ENCODE measurements at places on chromosomes 2 and 18.

- no peak for DNase-seq
Observed at GRCh38 chr2:46569766-46570165, 90.4 kb downstream of the TMEM247 start.

DNA sequence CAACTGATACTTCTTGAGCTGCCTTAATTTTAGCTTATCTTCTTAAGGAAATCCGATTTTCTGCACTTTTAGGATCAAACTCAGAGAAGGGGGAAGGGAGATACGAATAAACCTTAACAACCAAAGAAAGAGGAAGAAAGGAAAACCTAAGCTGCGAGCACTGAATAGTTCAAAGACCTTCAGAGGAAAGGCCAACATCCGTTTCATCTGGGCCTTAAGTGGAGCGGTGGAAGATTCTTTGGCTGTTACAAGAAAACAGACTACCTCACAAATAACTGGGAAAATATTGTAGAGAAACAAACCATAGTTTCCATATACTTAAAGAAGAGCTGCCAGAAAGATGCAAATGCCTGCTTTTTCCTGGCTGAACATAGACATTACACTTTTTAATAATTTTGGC is 43.6 kb downstream of the VIT start:
- DNase-seq: no peak

DNA sequence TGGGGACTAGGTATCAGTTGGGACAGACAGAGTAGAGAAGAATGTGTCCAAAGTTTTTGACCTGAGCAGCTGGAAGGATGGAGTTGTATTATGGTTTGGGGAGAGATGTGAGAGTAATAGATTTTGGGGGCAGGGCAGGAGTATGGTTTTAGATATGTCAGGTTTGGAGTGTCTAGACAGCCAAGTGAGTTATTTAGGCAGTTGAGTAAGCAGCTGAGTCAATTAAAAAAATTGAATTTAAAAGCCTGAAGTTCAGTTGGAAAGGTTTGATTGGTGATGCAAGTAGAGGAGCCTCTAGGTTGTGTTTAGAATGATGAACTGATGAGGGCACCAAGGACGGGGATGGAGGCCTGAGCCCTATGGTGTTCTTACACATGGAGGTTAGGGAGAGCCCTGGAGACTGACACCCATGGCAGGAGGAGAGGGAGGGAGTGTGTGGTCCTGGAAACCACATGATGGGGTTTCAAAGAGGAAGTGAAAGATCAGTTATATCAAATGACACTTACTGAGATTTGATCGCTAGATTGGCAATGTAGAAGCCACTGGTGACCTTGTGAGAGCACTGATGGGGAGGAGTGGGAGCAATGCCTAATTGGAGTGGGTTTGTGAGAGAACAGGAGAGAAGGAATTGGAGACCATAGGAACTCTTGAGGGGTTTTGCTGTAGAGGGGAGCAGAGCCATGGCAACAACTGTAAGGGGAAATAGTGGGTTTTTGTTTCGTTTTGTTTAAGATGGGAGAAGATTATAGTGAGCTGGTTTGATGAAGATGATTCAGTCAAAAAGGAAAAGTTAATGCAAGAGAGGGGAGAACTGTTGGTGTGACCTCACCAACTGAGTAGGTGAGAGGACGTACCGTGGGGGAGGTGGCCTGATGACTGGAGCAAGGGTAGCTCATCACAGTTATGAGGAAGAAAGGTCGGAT is 10.3 kb downstream of the ITGA6 start:
- no peak for DNase-seq

GRCh38 chr18:75066936-75067335 is 142.0 kb downstream of the PTGR3 start:
- no peak for DNase-seq

GRCh38 chr18:62258093-62258492 is 67.0 kb upstream of the TNFRSF11A start:
- no peak for DNase-seq

- no peak for DNase-seq
Observed at GRCh38 chr2:62489702-62490101, 16.3 kb downstream of the TMEM17 start.

DNA sequence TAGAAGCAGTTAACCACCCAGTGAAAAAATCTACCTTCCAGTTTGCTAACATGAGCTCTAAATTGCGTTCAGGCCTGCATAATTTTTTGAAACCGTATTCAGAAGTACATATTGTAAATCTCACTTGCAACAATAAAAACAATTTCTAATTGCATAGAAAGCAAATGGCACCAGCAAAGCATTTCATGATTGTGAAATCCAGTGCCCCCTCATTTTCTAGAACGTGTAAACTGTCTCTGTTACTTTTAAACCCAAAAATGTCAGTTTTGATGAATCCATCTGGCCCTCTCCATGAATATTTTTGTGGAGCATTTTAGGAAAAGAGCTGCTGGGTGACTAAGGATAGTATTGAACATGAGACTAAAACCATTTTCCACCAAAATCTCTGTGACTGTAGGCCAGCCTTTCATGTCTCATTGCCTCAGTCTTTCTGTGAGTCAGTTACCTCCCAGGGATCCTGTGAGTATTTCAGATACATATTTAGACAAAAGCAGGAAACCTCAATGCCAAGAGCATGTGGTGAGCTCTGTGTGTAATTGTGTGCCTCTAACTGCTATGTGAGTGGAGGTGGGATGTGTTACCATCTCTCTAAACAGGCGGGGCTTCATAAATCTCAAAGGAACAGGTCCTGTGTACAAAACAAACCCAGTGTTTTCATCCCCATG is 477.8 kb upstream of the DCC start:
- DNase-seq: no peak

GRCh38 chr18:77658751-77659448 is 409.3 kb downstream of the GALR1 start:
- DNase-seq: no peak

GRCh38 chr2:100067784-100068183 is 74.6 kb downstream of the AFF3 start:
- no peak for DNase-seq

- no peak for DNase-seq
Observed at GRCh38 chr2:38554973-38555595, 47.6 kb downstream of the HNRNPLL start.

- no peak for DNase-seq
Observed at GRCh38 chr2:208978946-208979345, 444.9 kb upstream of the MAP2 start.

- no peak for DNase-seq
Observed at GRCh38 chr2:171149986-171150693, 10.6 kb downstream of the TLK1 start.

- DNase-seq: no peak
Observed at GRCh38 chr2:71822463-71822862, 325.2 kb downstream of the CYP26B1 start.

GRCh38 chr2:165435611-165436010 is 33.9 kb upstream of the CSRNP3 start:
- DNase-seq: no peak

- DNase-seq: no peak
Observed at GRCh38 chr2:208334230-208334629, 68.2 kb downstream of the PIKFYVE start.

GRCh38 chr18:10059610-10060468 is 146.0 kb downstream of the VAPA start:
- no peak for DNase-seq
